ENCODE measurements at places on chromosomes 13 and 19.

- DNase-seq = no peak
Observed at GRCh38 chr13:63460462-63461090, 2044.9 kb upstream of the PCDH20 start.

DNA sequence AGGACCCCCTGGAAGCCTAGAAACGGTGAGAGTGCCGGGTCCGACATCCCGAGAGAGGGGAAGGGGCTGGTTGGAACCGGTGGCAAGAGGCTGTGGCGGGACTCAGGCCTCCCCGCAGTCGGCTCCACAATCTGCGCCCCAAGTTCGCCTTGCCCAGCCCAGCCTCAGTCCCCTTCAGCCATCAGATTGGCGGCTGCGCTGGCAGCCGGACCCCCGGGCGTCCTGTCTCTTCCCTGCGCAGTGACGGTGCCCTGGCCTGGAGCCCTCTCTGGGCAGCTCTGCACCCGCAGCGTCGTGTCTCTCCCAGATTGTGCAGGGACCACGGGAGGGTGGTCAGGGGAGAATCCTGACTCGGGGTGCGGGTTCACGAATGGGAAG lies 315 bp downstream of the ZNF492 start:
- no peak for DNase-seq

- DNase-seq = peak; percentile 61
Observed at GRCh38 chr13:110593430-110594130, 21.8 kb upstream of the NAXD start.

- peak; percentile 21 for DNase-seq
Observed at GRCh38 chr13:76016799-76017400, 380.8 kb downstream of the LMO7 start.
